RCC 7860 (cell line): ENCODE measurements at places on chromosomes 3 and 15.

DNA sequence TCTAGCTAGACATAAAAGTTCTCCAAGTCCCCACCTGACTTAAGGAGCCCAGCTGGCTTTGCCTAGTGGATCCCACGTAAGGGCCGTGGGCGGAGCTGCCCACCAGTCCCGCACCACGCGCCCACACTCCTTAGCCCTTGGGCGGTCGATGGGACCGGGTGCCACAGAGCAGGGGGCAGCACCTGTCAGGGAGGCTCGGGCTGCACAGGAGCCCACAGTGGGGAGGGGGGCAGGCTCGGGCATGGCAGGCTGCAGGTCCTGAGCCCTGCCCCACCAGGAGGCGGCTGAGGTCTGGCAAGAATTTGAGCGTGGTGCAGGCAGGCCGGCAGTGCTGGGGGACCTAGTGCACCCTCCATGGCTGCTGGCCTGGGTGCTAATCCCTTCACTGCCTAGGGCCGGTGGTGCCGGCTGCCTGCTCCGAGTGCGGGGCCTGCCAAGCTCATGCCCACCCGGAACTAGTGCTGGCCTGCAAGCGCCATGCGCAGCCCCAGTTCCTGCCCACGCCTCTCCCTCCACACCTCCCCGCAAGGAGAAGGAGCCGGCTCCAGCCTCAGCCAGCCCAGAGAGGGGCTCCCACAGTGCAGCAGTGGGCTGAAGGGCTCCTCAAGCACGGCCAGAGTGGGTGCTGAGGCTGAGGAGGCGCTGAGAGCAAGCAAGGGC lies 78.7 kb downstream of the SLC6A1 start:
- no peak for DNase-seq

DNA sequence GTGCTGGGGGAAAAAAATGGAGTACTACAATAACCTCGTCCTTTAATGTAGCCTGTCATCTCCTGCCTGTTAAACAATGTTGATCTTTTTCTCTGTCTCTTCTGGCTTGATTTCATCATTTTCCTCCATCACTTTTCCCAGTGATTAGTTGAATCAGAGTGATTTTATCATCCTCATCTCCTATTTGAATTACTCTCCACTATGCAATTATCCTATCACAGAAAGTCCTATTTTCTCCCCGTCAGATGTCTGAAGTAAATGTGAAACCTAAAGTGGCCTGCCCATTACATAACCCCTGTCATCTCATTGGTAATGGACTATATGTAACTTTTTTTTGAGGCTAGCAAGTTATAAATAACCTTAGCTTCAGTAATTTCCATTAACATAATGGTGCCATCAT lies 201.8 kb downstream of the CACNA2D3 start:
- DNase-seq: no peak

GRCh38 chr3:187974871-187975271 lies 179.1 kb upstream of the LPP start:
- DNase-seq: no peak

DNA sequence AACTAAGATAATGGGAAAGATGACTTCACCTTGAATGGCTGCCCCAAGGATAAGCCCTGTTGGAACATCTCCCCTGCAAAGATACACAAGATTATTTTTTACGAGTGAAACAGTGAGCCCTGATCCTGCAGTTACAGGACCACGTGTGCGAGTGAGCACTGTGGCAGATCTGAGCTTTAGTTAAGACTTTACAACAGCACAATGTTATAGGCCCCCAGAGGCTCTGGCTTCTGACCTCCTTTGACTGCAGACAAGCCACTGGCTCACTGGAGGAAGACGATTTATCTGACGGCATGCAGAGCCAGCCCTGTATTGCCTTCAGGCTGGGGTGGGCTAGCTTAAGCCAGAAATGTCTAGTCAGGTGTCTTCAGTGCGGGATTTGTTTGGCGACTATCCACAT lies 174.4 kb downstream of the ARRDC4 start:
- DNase-seq: no peak

GRCh38 chr15:98799461-98800390 lies 151.4 kb downstream of the IGF1R start:
- DNase-seq: no peak

DNA sequence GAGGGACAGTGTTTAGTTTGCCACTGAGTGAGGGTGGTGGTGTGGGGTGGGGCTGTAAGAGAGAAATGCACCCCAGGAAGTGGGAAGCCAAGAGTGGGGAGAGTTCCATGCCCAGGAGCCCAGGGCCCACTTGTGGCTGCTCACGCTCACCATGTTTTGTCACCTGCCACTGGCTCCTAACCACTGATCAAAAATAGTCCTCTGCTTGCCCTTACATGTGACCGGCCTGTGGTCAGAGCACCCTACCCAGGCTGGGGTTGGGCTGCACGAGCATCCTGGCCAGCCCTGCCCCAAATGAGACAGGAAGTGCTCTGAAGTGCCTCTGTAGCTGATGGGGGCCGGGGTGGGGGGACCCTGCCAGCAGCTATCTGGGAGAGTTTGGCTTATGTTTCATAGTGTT lies 216.3 kb downstream of the RPLP1 start:
- no peak for DNase-seq

DNA sequence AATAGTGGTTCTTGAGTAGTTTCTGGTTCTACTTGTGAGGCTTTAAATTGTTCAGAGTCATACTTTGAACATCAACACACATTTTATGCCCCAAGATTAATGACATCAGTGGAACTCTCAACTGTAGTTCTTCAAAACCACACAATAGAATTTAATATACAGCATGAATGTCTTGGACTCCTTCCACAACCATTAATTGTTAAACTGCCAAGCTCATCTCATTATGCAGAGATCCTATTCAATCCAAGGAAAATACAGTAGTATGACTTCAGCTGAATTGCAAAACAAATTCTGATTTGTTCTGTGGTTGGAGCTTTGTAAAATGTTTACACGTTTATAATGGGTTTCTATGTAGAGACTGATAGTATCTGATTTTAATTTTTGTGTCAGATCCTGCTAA lies 199.2 kb upstream of the SLC2A2 start:
- DNase-seq: no peak
